Cardiac septum (tissue), 1 donor: ENCODE measurements at places on chromosomes 7 and 10.

DNA sequence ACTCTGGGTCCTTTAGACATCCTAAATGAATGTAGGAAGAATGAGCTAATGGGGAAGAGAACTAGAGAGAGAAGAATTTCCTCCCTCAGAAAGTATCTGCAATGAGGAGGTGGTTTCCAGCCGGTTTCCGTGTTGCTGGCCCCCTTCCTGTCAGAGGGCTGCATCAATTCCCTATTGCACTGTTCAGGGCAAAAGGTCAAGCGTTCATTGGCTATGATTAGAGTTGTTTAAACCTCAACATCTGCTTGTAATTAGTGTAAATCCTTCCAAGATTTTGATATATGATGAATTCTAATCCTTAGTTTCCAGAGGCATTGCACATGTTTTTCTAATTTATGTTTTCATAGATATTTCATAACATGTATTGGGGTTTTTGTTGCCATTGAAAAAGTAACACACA, 107.3 kb upstream of the SGCE start:
- DNase-seq: no peak

DNA sequence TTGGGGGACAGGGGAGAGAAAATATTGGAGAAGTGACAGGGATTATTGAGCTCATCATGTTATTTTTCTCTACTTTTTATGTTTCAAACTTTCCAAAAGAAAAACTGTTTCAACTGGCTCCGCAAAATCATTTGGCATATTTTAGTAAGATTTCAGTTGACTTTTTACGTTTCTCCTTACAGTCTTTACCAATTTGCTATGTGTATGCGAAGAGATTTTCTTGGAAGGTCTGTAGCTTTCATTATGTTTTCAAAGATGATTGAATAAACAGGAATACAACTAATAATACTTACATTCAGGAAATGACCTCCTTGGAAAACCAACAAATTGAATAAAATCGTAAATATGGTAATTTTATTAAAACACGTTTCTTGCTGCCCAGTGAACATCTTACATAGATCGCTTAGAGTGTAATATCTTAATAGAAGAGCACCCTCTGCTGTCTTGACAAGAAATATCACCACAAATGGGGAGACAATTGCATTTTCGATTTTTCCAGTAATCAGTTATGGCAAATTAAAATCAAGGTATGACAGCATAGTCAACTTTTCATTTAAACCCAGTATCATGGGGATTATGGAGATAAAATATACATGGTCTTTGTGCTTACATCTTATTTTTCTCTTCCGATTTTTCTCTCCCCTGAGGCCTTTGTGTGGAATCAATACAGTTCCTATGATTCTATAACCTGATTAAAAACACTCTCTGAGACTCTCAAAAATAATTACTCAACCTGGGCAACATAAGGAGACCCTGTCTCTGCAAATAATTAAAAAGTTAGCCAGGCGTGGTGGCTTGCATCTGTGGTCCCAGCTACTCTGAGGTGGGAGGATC, 43.1 kb downstream of the MBL2 start:
- DNase-seq: no peak

GRCh38 chr10:12348870-12349628, at the start of gene CAMK1D:
CAMK1D (plus strand) TSS chr10:12349547.
- peak; percentile 90 for DNase-seq

- no peak for DNase-seq
These were observed 183.7 kb downstream of the TRIL start for GRCh38 chr7:28774261-28774988.

DNA sequence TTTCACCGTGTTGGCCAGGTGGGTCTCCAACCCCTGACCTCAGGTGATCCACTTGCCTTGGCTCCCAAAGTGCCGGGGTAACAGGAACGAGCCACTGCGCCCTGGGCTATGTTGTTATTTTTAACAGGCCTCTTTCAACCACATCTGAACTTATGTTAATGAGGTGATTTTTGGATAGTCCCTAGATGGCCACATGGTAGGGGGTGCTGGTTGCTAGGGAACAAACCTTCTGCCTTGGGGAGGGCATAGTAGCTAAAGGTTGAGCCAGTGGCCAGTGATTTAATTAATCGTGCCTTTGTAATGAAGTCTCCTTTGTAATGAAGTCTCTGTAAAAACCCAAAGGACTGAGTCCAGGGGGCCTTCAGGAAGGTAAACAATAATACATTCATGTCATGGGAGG, 9.1 kb downstream of the COMTD1 start:
- no peak for DNase-seq

GRCh38 chr7:90710466-90710850, 114.3 kb downstream of the CDK14 start:
- no peak for DNase-seq

DNA sequence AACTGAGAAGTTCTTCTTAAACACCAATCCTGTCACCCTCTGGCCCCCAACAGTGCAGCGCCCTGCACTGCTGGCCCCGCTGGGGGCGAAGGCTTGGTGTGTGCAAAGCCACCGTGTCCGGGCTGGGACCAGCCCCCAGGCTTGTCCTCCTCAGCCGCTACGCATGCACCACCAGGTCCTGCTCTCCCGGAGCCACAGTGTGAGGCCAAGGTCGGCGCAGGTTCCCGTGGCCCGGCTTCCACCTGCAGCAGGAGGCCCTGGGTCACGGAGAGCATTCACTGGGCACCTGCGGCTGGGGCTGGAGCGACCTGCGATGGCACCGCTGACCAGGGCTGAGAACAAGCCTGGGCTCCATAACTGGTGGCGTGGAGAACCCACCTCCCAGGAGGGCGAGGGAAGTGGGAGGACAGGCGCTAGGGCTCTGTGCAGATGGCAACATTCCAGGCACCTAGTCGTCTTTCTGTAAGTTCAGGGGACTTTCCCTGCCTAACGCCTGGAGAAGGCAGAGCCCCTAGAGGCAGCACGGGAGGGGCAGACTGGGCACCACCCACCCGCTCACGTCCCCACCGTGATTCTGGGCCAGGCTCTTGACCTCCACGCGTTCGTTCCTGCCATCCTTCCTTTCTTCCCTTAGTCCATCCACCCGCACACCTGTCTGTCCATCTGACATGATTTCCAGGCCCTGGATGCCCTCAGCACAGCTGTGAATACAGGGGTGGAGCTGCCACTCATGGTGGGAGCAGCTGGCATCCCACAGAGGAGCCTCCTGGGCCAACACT, 271.6 kb downstream of the ELFN1 start:
- DNase-seq: no peak

DNA sequence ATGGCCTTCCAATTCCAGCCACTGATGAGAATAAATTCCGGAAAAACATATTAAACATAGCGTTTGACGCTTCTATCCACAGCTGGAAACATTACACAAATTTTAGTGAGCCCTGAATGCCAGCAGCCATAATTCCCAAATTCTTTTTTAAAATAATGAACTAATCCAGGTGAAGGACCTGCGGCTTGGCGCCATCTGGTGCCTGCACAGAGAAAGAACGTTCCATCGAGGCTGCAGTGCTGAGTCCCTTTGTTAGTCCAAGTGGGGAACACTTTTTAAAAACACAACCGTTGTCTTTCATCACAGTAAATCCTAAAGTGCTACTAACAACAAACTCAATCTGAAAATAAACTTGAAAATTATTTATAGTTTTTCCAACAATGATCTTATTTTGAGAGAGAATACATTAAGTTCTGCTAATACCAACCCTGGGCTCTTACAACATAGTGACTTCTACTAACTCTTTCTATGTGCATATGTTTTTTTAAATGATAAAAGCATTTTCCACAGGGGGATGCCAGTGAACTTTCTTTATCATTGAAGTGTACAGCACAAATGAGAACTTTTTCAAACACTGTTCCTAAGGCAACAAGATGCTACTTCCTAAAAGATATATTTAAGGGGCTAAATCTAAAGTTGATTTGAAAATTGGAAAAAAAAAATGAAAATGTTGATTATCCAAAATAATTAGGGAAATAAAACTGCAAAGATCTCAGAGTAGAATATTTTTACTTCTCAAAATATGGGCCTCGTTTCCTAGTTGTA, 166.9 kb upstream of the RNF32 start:
- DNase-seq: no peak

- no peak for DNase-seq
These were observed 95.3 kb downstream of the CACNA2D1 start for GRCh38 chr7:82348251-82348650.

DNA sequence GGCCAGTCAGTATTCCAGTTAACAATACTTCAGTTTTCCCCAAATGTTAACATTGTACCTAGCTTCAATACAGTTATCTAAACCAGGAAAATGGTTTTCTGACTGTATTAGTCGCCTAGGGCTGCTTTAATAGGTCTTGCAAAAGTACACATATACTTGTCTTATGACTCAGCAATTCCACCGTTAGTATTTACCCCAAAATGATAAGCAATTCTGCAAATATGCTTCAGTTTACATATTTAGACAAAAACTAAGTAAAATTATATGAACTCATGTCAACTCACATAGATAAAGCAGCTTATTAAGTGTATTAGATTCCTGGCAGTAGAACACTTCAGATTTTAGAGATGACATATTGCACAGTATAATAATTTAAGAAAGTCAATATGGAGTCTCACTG, 363.3 kb downstream of the ARL4A start:
- DNase-seq: no peak
